ENCODE measurements at places on chromosomes 1 and 21. TPM values are rescaled to one million over a fixed set of nuclear protein-coding genes. Genes with fewer than 3 reads are reported as not detected.

The HLX gene
- polyA plus RNA-seq = 9.0 TPM

The TNFRSF14 gene
- 53.5 TPM for polyA plus RNA-seq

The CLCA4 gene
- 854 TPM for polyA plus RNA-seq

The NOTCH2 gene
- 2.8 TPM for polyA plus RNA-seq

The GRIK1 gene
- 0.13 TPM for polyA plus RNA-seq

The GSTM3 gene
- polyA plus RNA-seq = 64.3 TPM

The OR2L3 gene
- not detected for polyA plus RNA-seq

The CLDN17 gene
- not detected for polyA plus RNA-seq

The CFAP107 gene
- polyA plus RNA-seq = not detected

The CTTNBP2NL gene
- 13.4 TPM for polyA plus RNA-seq

The UMODL1 gene
- not detected for polyA plus RNA-seq

The C8A gene
- not detected for polyA plus RNA-seq

The FCRL3 gene
- polyA plus RNA-seq = 6.7 TPM

The H3-3A gene
- 2,184 TPM for polyA plus RNA-seq
